ENCODE measurements at places on chromosomes 7 and 10.

DNA sequence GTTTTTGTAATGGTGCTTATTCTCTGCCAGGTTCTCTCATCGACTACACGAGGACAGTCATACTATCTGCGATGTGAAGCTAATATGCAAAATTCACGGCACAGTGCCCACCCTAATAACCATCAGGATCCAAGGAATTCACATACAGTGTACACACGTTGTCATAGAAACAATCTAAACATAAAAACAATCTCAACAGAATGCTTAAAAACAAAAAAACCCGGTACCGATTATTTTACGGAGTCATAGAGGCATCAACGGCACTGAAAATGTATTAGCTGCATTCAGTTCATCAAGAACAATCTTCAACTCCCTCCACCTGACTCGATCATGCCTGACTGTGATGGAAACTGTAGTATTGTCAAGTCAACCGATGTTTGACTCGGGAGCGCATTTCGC is 628 bp downstream of the MRPS33 start:
- DNase-seq: no peak

- peak; percentile 47 for DNase-seq
These were observed 128.9 kb downstream of the PLXDC2 start for GRCh38 chr10:19944911-19945663.

GRCh38 chr10:122466951-122467381 is 5.6 kb downstream of the HTRA1 start:
- no peak for DNase-seq

DNA sequence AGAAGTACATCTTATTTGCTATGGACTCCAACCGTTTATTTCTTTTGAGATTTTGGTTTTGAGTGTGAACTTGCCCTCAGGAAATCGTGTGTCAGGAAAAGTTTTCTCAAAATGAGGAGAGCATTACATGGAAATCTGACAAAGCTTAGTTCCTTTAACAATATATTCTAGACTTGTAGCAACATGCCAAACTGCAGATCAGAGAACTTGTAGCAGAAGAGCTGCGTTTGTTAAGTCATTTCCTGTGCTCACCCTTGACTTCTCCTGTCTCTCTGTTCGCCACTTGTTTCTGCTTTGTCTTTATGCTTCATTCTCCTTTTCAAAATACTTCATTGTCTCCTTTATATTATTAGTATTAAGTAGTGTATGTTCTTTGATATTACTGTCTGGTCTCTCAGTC is 116.6 kb upstream of the FOXP2 start:
- DNase-seq: no peak

GRCh38 chr7:68684246-68684839 is 913.9 kb upstream of the AUTS2 start:
- DNase-seq: peak; percentile 78

GRCh38 chr10:5526691-5527331 is 2.0 kb downstream of the CALML3 start:
- DNase-seq: no peak

- no peak for DNase-seq
These were observed 61.5 kb downstream of the VIPR2 start for GRCh38 chr7:159083001-159083697.

- DNase-seq: no peak
These were observed 7.3 kb upstream of the ELFN1 start for GRCh38 chr7:1662767-1663166.

- DNase-seq: no peak
These were observed 80.4 kb downstream of the ZNRF2 start for GRCh38 chr7:30364773-30365172.

- DNase-seq: no peak
These were observed 16.0 kb upstream of the LMOD2 start for GRCh38 chr7:123639631-123640030.

GRCh38 chr7:106603346-106603745 is 57.6 kb downstream of the CCDC71L start:
- DNase-seq: no peak

- no peak for DNase-seq
These were observed 61.5 kb downstream of the KCND2 start for GRCh38 chr7:120334475-120334874.

- peak; percentile 68 for DNase-seq
These were observed 63.5 kb downstream of the ZNF365 start for GRCh38 chr10:62437696-62438095.

- no peak for DNase-seq
These were observed 218.2 kb downstream of the AUTS2 start for GRCh38 chr7:69816501-69816900.

DNA sequence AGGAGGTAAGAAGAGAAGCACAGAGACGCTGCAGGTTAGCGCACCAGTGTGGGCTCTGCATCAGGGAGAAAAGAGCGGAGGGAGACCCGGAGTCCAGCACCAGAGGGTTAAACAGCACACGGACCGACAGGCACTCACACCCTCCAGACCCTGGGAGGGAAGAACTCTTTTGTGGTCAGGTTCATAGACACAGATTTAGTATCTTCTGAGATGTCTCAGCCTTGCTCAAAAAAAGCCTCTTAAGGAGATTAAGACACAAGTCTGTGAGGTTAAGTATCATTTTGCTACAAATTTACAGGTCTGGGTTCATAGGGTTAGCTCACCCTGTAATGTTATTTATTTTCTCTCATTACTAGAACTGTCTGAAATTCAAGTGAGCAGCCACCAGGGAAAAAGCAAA is 16.8 kb upstream of the NDST2 start:
- DNase-seq: no peak

DNA sequence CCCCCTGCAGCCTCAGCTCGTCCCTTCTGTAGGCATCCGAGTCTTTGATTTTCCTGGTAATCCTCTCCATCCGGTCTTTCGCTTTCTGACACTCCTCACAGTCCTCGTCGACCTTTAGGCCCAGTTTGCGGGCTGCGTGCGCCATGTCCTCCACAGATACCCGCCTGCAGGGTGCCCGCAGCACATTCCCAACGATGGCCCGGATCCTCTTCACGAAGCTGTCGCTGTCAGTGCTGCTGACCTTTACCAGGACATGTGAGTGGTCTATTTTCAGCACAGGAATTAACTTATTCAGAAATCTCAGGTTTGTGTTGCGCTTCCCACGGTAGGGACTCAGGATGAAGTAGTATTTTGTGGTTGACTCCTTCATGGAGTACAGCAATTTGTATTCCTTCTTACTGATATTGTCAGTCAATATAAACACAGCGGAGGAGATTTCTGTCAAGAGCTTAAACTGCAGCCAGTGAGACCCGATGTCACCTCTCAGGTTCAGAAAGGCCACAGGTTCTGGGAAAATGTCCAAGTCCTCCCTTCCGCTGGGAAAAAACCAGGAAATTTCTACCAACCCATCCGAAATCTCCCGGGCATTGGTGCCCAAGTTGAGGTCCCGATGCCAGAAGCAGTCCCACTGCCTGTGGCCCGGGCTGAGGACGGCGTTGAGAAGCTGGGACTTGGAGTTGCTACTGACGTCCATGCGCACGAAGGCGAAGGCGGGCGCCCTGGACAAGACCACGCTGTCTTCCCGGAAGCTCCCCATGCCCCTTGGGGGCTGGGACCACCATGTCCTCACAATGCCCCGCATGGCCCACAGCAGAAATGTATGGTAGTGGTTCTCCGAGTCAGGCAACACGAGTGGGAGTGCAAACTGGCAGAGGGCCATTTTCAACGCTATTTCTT is 8.9 kb upstream of the MRPS24 start:
- no peak for DNase-seq

GRCh38 chr10:125531465-125531864 is 151.5 kb downstream of the TEX36 start:
- no peak for DNase-seq

- DNase-seq: no peak
These were observed 1.4 kb downstream of the GIMAP5 start for GRCh38 chr7:150738591-150739001.

DNA sequence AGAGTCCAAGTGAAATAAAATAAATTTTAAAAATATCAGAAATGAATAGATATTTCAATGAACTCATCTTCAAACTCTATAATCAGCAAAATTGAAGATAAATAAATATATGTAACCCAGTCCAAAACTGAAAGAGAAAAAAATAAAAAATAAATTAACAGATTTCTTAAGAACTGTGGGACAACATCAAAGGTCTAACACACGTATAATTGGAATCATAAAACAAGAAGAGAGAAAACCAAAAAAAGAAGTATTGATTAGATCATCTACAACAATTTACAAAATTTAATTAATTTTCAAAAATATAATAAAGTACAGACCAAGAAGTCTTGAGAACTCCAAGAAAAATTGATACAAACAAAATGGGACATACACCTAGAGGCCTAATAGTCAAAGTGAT is 625.8 kb upstream of the SORCS1 start:
- no peak for DNase-seq

DNA sequence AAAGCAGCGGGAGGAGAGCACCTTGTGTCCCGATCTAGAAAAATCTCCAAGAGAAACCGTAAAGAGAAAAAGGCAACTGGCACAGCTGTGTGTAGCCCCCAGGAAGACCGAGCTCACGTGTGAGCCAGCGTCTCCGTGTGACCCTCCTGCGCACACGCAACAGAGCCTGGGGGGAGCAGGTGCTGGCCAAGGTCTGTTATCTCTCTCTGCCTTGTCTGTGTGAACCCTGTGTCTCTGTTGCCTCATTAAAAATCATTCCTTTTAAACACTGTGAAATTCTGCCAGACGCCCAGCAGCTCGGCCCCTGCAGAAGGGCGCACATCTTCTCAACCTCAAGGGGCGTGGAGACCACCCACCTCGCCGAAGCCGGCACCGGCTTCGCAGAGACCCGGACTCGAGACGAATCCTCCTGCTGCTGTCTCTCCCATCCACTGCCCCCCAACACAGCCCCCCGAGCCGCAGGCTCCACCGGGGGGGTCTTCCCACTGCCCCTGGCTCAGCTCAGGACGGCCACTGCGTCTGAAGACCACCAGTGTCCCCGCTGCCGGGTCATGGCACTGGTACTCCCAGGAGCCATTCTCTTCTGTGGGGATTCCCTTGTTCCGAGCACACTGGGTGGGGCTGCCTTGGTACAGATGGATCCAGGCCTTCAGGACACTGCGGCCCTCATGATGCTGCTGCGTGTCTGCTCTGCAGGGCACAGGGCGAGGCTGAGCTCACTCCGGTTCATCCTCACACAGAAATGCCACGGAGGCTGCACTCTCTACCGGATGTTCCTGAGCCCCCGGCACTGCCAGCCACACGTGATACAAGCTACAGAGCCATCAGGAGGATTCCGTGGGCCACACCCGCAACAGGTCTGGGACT is 94.3 kb upstream of the DNAAF5 start:
- no peak for DNase-seq

DNA sequence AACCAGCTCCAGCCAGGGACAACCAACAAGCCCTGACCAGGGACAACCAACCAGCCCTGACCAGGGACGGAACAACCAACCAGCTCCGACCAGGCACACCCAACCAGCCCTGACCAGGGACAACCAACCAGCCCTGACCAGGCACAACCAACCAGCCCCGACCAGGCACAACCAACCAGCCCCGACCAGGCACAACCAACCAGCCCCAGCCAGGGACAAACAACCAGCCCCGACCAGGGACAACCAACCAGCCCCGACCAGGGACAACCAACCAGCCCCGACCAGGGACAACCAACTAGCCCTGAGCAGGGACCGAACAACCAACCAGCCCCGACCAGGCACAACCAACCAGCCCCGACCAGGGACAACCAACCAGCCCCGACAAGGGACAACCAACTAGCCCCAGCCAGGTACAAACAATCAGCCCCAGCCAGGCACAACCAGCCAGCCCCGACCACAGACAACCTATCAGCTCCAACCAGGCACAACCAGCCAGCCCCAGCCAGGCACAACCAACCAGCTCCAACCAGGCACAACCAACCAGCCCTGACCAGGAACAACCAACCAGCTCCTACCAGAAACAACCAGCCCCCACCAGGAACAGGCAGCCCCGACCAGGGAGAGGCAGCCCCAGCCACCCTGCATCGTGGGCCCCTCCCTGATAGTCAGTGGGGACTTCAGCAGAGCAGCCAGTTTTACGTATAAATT is 56.4 kb downstream of the PROSER2 start:
- DNase-seq: no peak

DNA sequence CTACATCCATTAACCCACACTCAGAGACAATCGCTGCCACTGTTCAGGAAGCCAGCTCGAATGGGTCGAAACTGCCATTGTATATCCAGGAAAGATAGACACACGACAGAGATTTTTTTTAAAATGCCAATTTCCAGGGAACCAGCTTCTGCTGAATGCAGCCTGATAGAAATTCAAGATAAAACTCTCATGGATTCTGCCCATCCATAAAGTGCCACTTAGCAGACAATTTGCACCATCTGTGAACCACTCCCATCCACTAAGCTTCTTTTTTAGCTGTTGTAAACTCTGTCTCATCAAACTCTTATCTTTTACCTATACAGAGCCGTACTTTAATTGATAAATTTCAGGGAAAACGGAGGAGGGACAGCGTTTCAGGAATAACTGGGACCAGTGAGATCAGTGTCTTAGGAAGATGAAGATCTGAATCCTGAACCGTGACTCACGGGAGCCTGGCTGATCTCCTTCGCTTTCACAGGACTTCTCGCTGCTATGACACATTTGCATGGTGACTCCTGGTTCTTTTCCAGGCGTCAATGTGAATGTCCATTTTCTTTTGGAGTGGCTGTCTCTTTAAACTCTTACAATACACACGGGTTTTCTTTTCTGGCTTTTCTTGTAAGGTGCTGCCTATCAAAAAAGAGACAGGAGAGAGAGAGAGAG is 103.4 kb downstream of the FAM204A start:
- no peak for DNase-seq

- DNase-seq: no peak
These were observed 418.0 kb upstream of the ETV1 start for GRCh38 chr7:14407246-14408015.

- DNase-seq: peak; percentile 56
These were observed 8.6 kb downstream of the BTBD16 start for GRCh38 chr10:122279725-122280141.

GRCh38 chr10:118193642-118194041 is 146.9 kb upstream of the RAB11FIP2 start:
- DNase-seq: no peak

Data from putamen (tissue), 1 donor.